ENCODE measurements at places on chromosomes 5 and 9.

DNA sequence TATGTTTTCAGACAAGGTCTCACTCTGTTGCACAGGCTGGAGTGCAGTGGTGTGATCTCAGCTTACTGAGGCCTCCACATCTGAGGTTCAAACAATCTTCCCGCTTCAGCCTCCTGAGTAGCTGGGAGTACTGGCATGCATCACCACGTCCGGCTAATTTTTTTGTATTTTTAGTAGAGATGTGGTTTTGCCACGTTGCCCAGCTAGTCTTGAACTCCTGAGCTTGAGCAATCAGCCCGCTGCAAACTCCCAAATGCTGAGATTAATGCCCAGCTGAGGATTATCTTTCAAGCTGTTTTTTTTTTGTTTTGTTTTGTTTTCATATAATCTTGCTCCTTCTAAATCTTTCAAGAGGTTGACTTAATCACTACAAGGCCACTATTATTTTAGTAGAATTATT is 47.3 kb upstream of the SLC28A3 start:
- DNase-seq: no peak

DNA sequence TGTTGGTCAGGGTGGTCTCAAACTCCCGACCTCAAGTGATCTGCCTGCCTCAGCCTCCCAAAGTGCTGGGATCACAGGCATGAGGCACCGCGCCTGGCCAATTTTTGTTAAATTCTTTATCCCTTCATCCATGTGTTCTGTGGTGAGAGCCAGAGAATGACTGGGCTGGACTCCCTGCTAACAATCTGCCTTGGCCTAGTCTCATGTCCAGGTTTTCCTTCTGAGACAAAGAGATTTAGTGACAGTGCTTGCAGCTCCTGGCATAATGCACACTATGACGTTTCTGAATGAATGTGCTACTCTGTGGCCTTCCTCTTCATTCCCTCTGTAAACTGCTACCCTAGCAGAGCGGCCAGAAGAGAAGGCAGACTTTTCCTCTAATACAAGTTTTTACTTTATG is 79.3 kb downstream of the FOXD1 start:
- DNase-seq: no peak

- DNase-seq: no peak
Observed at GRCh38 chr5:10172247-10172646, 77.4 kb downstream of the ATPSCKMT start.

- DNase-seq: peak; percentile 43
Observed at GRCh38 chr9:128969491-128969890, 22.0 kb downstream of the NUP188 start.

All from ACHN (cell line).